ENCODE measurements at places on chromosomes 12 and 14. TPM values are rescaled to one million over a fixed set of nuclear protein-coding genes. Genes with fewer than 3 reads are reported as not detected.

- H3K36me3 ChIP-seq, result no peaks in the 10 kb centered on the region
- DNase-seq, result no peak
- no peak overlapping the region for H3K4me3 ChIP-seq
- H3K27me3 ChIP-seq, result no peaks in the 10 kb centered on the region
- H3K4me1 ChIP-seq, result peaks cover 65% of the 10 kb centered on the region
Measured at GRCh38 chr12:31318657-31319269, 7.2 kb downstream of the SINHCAF start.

RPGRIP1 gene
- total RNA-seq, result 1.1 TPM

DNA sequence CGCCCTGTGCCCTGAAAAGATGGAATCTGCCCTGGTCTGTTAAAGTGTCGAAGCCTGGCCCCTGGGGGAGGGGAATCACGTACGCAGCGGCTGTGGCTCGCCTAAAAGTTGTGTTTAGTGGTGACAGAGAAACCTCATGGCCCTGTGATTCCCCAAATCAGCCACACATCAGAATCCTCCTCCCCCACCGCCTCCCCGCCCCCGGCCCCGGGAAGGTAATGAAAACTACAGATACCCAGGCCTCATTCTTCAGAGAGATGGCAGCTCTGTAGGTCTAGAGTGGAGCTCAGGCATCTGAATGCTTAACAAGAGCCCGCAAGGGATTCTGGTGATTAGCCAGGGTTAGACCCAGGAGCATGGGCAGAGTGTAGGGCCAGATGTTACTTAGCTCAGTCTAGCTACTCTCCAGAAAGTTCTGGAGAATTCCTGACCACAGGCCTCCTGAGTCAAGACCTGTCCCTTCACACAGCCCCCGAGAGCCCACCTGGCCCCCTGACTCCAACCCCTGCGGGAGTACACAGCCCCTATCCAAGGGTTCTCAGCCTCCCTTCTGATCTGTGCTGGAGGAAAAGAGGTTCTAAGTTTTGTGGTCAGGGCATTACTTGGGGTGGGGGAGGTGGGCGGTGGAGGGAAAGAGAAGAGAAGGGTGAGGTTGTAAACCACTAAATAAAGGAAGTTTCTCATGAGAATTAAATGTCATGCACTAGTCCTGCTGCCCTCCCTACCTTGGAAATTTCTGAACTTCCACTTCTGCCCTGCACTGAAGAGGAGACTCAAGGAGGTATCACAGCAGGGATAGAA is 114.8 kb downstream of the PLXNC1 start:
- peak overlapping the region; percentile 59 for H3K4me3 ChIP-seq
- H3K27me3 ChIP-seq, result no peaks in the 10 kb centered on the region
- peak overlapping the region; percentile 88 for H3K27ac ChIP-seq
- no peak for DNase-seq
- H3K4me1 ChIP-seq, result peaks cover 65% of the 10 kb centered on the region

POLR3B gene
- 9.6 TPM for total RNA-seq

DNA sequence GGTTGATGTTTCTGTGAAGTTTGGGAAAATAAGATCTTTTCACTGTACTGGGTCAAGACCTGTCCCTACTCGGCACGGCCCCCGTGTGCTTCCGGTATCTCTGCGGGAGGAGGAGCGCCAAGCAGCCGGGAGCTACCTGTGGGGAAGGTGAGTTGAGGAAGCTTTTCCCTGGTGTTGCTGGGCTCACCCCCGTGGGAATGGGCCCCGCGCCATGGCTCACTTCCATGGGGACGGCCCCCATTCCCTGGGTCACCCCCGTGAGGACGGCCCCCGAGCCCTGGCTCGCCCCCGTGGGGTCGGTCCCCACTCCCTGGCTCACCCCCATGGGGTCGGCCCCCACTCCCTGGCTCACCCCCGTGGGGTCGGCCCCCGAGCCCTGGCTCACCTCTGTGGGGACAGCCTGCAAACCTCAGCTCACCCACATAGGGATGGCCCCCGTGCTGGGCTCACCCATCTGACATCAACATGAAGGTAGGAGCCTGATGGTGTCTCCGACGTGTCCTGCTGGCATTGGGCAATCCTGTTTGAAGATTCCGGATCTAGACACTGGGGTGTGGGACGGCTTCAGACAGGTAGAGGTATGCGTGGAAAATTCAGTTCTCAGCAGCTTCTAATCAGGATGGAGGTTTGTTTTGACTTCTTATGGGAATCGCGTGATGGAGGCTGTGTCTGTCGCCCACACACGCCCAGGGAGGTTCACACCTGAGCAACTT is 9.1 kb downstream of the LRCOL1 start:
- peak overlapping the region; percentile 46 for H3K27ac ChIP-seq
- DNase-seq, result no peak
- peak overlapping the region; percentile 47 for H3K4me3 ChIP-seq
- peaks cover 28% of the 10 kb centered on the region for H3K4me1 ChIP-seq
- no peaks in the 10 kb centered on the region for H3K36me3 ChIP-seq
- peaks cover 39% of the 10 kb centered on the region for H3K27me3 ChIP-seq

KRT2 gene
- total RNA-seq, result not detected

GRCh38 chr12:76882367-76882766 is 3.5 kb upstream of the CSRP2 start:
- no peak overlapping the region for H3K4me3 ChIP-seq
- no peaks in the 10 kb centered on the region for H3K27me3 ChIP-seq
- H3K27ac ChIP-seq, result no peak overlapping the region
- no peaks in the 10 kb centered on the region for H3K36me3 ChIP-seq
- H3K4me1 ChIP-seq, result peaks cover 17% of the 10 kb centered on the region

LIN7A gene
- 14.6 TPM for total RNA-seq

RNASE7 gene
- not detected for total RNA-seq

- peaks cover 27% of the 10 kb centered on the region for H3K36me3 ChIP-seq
- H3K4me3 ChIP-seq, result no peak overlapping the region
- no peak for DNase-seq
Measured at GRCh38 chr12:12133259-12133658, 62.5 kb downstream of the BCL2L14 start.

DNA sequence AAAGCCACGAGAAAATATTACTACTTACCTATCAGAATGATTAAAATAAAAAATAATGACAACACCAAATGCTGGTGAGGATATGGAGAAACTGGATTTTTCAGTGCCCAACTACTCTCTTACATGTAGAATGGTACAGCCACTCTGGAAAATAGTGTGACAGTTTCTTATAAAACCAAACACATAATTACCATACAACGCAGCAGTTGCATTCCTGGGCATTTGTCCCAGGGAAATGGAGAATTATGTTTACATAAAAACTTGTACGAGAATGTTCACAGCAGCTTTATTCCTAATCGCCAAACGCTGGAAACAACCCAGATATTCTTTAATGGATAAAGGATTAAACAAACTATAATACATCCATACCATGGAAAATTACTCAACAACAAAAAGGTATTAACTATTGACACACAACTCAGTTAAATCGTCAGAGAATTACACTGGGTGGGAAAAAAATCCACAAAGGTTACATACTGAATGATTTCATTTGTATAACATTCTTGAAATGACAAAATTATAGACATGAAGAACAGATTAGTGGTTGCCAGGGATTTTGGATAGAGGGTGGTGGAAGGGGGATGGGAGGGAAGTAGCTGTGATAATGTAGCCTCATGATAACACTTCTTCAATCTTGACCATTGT is 35.4 kb downstream of the TAOK3 start:
- H3K27me3 ChIP-seq, result no peaks in the 10 kb centered on the region
- H3K4me1 ChIP-seq, result peaks cover 18% of the 10 kb centered on the region
- H3K27ac ChIP-seq, result no peak overlapping the region
- no peak for DNase-seq
- H3K4me3 ChIP-seq, result no peak overlapping the region
- no peaks in the 10 kb centered on the region for H3K36me3 ChIP-seq

DNA sequence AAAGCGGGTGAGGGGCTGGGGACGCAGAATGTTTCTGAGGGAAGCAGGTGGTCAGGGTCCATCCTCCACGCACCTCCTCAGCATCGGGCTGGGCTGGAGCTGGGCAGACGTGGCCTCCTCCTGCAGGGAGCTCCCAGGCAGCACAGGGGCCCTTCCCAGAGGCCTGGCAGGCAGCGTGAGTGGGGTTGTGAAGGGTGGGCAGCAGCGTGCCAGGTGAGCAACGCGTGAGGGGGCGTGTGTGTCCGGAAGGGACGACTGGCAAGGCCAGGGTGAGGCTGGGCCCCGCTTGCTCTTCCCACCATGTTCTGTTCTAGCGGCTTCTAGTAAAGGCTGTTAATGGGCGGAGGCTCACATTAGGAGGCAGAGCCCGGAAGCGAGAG is 17.1 kb downstream of the ANKRD9 start:
- H3K4me1 ChIP-seq, result no peaks in the 10 kb centered on the region
- DNase-seq, result peak; percentile 24
- H3K27ac ChIP-seq, result no peak overlapping the region
- no peaks in the 10 kb centered on the region for H3K27me3 ChIP-seq
- H3K36me3 ChIP-seq, result peaks cover 7% of the 10 kb centered on the region
- no peak overlapping the region for H3K4me3 ChIP-seq

- peak overlapping the region; percentile 82 for H3K4me3 ChIP-seq
- peak overlapping the region; percentile 95 for H3K27ac ChIP-seq
- H3K4me1 ChIP-seq, result peaks cover 50% of the 10 kb centered on the region
- peaks cover 25% of the 10 kb centered on the region for H3K36me3 ChIP-seq
- DNase-seq, result peak; percentile 57
Measured at GRCh38 chr12:49109641-49110463, 795 bp downstream of the LMBR1L start.

- H3K36me3 ChIP-seq, result no peaks in the 10 kb centered on the region
- no peak overlapping the region for H3K4me3 ChIP-seq
- H3K27ac ChIP-seq, result no peak overlapping the region
- DNase-seq, result no peak
- H3K27me3 ChIP-seq, result no peaks in the 10 kb centered on the region
- H3K4me1 ChIP-seq, result no peaks in the 10 kb centered on the region
Measured at GRCh38 chr14:99634443-99634842, 10.5 kb upstream of the HHIPL1 start.

DNA sequence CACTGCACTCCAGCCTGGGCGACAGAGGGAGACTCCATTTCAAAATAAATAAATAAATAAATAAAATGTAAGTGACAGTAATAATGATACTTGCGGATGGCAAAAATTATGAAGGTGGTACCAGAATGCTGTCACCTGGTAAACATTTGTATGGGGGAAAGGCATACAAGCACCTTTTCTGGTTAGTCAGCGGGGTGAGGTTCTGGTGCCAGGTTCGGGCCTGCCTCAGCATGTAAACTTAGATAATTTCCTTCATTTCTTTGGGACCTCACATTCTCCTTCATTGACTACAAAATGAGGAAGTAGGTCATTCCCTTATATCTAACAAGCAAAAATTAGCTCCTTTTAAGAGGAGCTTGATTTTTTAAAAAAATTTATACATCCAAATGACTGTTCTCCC is 10.8 kb downstream of the VTI1B start:
- peaks cover 33% of the 10 kb centered on the region for H3K36me3 ChIP-seq
- H3K27ac ChIP-seq, result no peak overlapping the region
- H3K4me3 ChIP-seq, result no peak overlapping the region
- H3K4me1 ChIP-seq, result no peaks in the 10 kb centered on the region
- H3K27me3 ChIP-seq, result no peaks in the 10 kb centered on the region
- no peak for DNase-seq

ASCL1 gene
- 0.15 TPM for total RNA-seq

GRCh38 chr14:66853311-66853710 is 335.9 kb upstream of the GARIN2 start:
- no peak for DNase-seq
- H3K4me3 ChIP-seq, result no peak overlapping the region
- H3K4me1 ChIP-seq, result no peaks in the 10 kb centered on the region
- no peak overlapping the region for H3K27ac ChIP-seq
- no peaks in the 10 kb centered on the region for H3K27me3 ChIP-seq

- H3K36me3 ChIP-seq, result no peaks in the 10 kb centered on the region
- no peak for DNase-seq
- no peak overlapping the region for H3K27ac ChIP-seq
Measured at GRCh38 chr14:63725786-63726460, 1.9 kb downstream of the SGPP1 start.
